ENCODE measurements at places on chromosomes 12 and 14.

- DNase-seq = no peak
Observed at GRCh38 chr12:124577986-124578385, 10.6 kb upstream of the NCOR2 start.

DNA sequence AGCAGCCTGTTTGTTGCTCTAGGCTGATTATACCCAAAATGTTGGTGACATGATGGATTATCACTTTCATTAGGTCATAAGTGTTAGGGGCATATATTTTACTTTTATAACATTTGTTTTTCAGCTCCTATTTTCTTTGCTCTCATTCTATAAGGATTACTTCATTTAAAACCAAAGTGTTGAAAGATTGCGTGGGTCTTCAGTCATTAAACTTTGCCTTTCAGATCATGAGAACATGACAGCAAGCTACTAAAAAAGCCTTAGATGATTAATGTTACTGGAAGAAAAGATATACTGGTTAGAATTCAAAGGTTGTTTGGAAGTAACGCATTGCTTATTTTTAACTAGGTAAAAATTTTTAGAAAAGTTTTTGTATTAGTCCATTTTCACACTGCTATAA lies 156.8 kb downstream of the ERC1 start:
- no peak for DNase-seq

DNA sequence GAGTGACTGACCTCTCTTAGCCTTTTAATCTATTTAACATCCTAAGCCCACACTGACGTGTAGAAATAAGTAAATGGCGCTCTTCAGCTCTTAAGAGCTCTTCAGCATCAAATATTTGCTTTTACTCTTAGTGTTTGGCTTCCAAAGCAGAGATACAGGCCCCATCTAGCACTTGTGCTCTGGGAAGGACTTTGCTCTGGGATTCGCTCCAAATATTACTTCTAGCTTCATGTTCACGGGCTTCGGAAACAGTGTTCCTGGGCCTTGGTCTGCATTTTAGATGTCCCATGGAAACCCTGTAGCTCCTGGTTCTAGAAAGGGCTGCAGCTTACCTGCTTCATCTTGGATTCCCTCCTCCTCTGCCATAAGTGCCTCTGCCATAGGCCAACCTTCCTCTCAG lies 2.7 kb upstream of the NKX2-8 start:
- DNase-seq = no peak

DNA sequence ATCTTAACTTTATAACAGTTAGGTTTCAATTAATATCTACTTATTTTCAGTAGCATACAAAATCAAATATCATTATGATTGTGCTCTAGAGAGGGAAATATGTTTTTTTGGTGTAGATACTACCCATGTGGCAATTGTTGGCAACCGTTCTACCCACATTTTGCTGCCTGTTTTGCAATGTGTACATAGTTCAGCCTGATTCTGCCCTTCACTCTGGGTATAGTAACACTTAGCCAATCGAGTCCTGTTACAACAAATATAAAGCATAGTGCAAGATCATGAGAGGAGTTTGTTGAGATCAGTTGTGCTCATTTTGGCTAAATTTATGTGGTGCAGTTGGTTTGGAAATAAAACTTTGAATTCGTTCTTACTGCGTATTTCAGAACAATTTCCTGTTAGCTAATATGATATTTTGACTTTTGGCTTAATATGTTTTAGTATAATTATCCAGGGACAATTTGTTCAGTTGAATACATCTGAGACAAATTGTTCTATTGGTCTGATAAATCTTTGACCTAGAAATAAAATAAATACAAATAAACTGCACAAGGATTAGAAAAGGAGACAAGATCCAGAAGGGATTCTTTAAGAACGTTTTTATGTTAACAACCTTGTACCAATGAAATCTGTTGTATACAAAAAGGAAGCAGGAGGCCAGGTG lies 76.9 kb downstream of the ATF7IP start:
- no peak for DNase-seq

- DNase-seq = no peak
Observed at GRCh38 chr14:81342850-81343580, 57.1 kb downstream of the STON2 start.

- no peak for DNase-seq
Observed at GRCh38 chr14:32197919-32198318, 3.9 kb upstream of the RNU6-7 start.

DNA sequence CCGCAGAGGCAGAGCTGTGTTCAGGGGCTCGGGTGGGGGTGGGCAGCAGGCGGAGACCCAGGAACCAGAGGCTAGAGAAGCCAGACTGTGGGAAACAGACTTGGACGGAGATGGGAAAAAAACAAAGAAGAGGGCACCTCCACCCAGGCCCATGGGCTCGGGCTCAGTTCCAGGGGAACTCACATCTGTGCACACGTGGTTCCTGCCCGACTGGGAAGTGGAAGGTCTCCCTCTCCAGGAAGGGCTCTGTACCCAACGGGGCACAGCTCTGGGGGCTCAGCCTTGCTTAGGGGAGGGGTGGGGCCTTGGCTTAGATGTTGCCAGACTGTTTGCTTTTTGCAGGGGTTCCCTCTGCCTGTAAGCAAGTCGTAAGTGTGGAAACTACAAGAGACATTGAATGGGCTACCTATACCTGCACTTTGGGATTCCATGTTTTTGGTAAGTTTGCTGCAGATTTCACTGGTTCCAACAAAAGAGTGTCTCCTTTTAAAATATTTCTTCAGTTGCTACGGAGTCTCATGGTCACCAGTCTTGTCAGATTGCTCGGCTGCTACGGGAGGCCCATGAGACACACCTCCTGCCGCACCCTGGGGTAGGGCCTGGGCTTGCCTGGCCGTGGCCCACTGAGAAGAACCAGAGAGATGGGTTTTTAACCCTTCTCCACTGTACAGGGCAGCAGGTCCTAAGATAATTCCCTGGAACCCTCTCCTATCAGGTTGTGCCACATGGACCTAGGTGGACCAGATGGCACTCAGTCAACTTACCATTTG lies 127.6 kb upstream of the EVL start:
- no peak for DNase-seq

GRCh38 chr12:111101003-111101402 lies 180.6 kb upstream of the MYL2 start:
- DNase-seq = no peak

GRCh38 chr14:99380991-99381687 lies 99.5 kb downstream of the SETD3 start:
- no peak for DNase-seq

All from stimulated activated CD4-positive, alpha-beta T cell treated with anti-CD3 and anti-CD28 coated beads, Interleukin-2, amount 100 ng/mL, for 24 hours (primary cell).